ENCODE measurements at places on chromosomes 7 and 10.

- no peak for DNase-seq
These were observed 19.5 kb upstream of the MMP21 start for GRCh38 chr10:125795128-125795527.

- no peak for DNase-seq
These were observed 243.2 kb downstream of the ARHGAP21 start for GRCh38 chr10:24480447-24480846.

- no peak for DNase-seq
These were observed 146.1 kb downstream of the SLIT1 start for GRCh38 chr10:97039538-97040247.

DNA sequence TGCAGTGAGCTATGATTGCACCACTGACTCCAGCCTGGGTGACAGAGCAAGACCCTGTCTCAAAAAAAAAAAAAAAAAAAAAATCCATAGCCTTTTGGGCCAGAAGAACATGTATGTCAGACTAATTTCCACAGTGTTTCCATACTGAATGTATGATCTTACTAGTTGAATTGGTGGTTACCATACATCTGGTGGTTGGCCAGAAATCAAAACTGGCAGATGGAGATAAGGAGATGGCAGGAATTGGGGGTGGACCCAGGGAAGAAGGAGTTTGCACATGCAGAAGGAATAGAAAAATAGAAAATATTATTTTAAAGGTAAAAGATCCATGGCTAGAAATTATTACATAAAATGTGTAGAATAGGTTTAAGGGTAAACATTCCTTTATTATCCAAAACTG lies 3.7 kb upstream of the ATOH7 start:
- DNase-seq: peak; percentile 25

- no peak for DNase-seq
These were observed 29.0 kb downstream of the TRIM8 start for GRCh38 chr10:102673236-102673818.

GRCh38 chr7:143458263-143458662 lies 15.0 kb downstream of the TAS2R60 start:
- no peak for DNase-seq

DNA sequence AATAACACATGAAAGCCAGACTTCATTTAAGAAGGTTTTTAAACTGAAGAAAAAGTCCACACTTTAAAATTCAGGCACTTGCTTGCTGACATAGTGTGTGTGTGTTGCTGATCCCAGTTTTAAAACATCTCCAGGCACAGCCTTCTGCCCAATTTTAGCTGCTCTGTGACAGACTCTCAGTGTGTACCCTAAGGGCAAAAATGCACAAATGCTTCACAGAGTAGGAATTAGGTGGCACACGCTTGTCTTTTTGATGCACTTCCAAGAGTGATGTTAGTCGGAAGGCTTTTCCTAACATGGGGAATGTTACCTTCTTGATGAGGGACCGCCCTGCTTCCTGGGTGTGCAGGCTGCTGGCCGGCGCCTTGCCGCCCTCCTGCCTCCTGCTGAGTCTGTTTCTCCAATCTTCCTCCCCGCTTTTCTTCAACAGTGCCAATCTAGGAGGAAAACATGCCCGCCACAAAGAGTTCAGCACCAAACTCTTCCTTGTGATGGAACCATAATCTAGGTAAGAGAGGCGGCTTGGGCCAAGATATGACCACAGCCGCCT lies 122.3 kb downstream of the SVIL start:
- DNase-seq: no peak

GRCh38 chr7:21169667-21170580 lies 258.0 kb upstream of the SP4 start:
- DNase-seq: peak; percentile 99

GRCh38 chr10:109962247-109962646 lies 38.9 kb upstream of the XPNPEP1 start:
- DNase-seq: peak; percentile 20

- DNase-seq: no peak
These were observed 75.8 kb downstream of the NKX6-2 start for GRCh38 chr10:132710036-132710686.

GRCh38 chr7:106723398-106723797 lies 62.4 kb upstream of the CCDC71L start:
- no peak for DNase-seq

DNA sequence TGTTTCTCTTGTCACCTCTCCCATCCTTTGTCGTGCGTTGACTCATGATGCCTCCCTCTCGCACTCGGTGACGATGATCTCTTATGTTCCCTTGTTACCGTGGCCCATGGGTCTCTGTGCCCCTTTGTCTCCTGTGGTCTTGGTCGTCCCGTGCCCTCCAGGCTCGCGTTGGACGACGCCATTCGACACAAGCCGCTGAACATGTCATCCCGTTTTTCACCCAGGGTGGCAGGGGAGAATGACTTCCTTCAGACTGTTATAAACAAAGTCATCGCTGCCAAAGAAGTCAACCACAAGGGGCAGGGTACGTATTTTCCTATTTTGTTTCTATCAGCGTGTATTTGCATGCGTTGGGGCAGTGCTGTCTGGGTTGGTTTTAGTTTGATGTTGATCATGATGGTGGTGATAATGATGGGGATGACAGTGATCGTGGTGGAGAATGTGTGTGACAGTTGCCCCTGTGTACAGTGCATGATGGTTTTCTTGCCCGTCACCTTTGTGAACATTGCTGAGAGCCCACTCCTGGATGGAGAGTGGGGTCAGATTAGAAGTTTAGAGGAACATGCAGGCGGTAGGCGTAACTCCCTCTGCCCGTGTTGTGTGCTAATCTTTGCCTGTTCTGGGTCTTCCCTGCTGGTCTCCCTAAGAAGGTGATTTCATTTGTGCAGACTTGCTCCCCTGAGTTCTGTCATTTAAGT lies 107.0 kb downstream of the DOCK1 start:
- no peak for DNase-seq

DNA sequence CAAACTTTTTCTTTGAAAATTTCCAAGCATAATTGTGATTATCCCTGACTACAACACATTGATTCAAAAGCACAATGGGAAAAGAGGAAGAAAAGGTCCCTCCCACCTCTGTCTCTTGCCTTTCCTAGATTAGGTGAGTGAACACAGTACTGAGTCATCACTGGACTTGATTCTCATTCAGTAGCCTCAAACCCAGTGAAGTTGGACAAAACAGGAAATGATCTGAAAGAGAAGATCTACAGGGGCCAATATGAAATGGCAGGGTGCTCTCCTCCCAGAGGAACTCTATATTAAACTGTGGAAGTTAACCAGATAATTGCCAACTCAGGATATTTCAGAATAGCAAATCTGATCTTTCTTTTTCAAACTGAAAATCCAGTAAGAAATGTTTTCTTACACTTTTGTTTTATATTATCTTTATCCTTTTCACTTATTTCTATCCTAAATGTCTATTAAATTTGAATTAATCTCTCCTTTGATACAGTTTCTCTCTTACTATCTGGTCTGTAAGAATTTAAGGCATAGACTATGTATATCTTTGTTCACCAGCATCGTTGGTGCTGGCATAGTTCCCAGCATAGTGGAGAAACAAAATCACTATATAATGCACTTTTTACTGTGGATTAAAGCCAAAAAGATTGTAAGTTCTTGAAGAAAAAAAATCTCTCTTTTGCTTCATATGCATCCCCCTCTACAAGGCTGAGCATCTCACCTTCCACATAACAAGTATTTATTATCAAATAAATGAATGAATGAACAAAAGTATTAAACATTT lies 41.4 kb upstream of the IKZF1 start:
- peak; percentile 13 for DNase-seq

DNA sequence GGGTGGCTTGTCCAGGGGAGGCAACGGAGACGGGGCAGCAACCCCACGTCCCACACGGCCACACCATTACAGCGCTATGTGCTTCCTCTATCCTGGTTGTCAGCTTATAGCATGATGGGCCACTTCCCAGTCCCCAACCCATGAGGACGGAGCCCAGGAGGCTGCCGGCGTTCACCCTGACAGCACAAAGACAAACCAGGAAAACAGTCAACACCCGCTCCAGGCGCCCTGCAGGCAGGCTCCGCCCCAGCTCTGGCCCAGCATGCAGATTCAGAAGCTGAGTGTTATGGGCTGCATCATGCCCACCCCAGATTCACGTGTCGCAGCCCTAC lies 14.8 kb downstream of the WDR86 start:
- DNase-seq: peak; percentile 37

GRCh38 chr10:111984057-111984456 lies 199.5 kb downstream of the GPAM start:
- no peak for DNase-seq

- no peak for DNase-seq
These were observed 725.8 kb downstream of the PARD3 start for GRCh38 chr10:34089253-34089652.

DNA sequence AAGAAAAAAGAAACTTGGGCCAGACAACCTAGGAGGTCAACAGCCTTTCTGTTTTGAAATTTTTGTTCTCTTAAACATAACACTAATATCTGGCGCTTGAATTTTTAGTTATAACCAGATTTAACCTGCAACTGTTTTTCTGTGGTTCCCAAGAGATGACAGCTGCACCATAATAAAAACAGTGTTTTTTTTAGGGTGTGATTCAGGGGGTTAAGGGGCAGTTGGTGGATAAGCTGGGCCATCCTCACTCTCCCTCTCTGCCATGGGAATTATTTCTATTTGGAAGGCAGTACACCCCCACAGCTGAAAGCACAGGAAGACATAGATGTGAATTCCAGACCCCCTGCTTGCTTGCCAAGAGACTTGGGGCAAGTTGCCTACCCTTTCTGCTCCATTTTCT lies 20.1 kb upstream of the TM9SF3 start:
- no peak for DNase-seq

DNA sequence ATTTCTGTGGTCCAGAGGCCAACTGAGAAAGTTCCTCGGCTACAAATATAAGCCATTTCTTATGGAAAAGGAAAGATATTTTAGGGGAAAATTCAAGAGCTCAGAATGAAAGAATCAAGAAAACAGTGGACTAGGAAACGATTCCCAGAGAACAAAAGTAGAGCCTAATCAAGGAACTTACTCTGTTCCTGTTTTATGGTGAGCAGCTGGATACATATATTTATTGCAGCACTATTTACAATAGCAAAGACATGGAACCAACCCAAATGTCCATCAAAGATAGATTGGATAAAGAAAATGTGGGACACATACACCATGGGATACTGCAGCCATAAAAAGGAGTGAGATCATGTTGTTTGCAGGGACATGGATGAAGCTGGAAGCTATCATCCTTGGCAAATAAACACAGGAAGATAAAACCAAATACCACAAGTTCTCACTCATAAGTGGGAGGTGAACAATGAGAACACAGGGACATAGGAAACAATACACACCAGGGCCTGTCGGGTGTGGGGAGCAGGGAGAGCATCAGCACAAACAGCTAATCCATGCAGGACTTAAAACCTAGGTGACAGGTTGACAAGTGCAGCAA lies 298.7 kb downstream of the THSD7A start:
- DNase-seq: peak; percentile 72

DNA sequence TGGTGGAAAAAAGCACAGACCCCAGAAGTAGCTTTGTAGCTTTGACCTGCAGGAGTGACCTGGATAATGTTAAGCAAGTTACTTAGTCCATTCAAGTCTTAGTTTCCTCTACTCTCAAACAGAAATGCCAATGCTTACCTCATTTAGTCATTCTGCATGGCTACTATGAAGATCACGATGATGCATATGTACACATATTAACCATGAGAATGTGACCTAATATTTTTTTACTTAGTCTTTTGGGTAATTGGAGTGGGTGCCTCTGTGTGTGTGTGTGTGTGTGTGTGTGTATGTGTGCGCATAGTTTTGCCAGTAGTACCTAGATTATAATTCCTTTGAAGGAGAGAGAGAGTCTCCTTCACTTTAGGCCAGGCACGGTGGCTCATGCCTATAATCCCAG lies 95.8 kb downstream of the NRP1 start:
- no peak for DNase-seq

- DNase-seq: no peak
These were observed 108.1 kb downstream of the CFTR start for GRCh38 chr7:117587931-117588330.

GRCh38 chr10:83952314-83952713 lies 187.0 kb upstream of the GHITM start:
- DNase-seq: peak; percentile 88

GRCh38 chr7:66356277-66356721 lies 151.2 kb downstream of the TPST1 start:
- no peak for DNase-seq

GRCh38 chr10:112985690-112986543 lies 35.9 kb downstream of the TCF7L2 start:
- no peak for DNase-seq

GRCh38 chr10:80122746-80123145 lies 9.8 kb upstream of the PLAC9 start:
- DNase-seq: no peak

DNA sequence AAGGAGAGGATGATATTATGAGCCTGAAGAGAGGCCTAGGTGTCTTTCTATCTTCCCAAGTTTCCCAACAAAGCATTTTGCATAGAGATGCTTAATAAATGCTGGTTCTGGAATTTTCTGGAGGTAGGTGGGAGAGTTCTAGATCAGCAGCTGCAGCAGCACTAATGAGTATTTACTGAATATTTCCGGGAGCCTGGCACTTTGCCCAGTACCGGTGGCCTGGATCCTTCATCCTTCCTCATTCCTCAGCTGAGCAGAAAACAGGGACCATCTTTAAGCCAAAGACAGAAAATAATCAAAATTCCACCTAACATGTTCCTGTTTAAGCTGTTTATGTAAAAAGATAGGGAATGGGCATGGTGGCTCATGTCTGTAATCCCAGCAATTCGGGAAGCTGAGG lies 813.2 kb upstream of the AUTS2 start:
- peak; percentile 55 for DNase-seq

DNA sequence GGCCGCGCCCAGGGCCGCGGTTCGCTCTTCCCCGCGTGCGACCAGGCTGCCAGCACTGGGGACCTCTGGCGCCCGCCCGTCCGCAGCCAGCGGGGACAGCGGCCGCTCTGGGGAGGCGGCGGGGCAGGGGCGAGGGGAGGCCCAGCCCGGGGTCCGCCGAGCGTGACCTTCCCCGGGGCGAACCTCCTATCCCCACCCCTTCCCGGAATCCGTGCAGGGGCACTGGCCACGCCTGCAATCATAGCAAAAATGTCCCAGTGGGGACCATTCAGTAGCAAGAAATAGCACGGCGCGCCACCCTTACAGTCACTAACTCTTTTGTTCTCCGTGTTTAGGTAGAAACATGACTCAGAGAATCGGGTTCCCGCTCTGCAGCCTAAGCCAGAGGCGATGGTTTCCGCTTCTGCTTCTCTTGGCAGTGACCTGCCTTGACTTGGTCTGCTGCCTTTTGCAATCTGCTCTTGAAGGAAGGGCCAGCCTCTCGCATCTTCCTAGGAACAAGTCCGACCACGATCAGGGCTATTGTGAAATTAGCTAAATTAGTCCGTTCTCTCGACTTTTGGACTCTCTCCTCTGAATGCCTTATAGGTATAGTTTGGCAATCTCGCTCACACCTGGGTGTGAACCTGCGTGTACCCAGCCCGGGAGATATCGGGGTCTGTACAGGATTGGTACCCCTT lies 79.3 kb upstream of the ACBD5 start:
- no peak for DNase-seq

Measured in NCI-H69 (cell line).